ENCODE measurements at places on chromosomes 2 and 18.

GRCh38 chr2:218301176-218301819 lies 9.0 kb upstream of the TMBIM1 start:
- DNase-seq = peak; percentile 75

DNA sequence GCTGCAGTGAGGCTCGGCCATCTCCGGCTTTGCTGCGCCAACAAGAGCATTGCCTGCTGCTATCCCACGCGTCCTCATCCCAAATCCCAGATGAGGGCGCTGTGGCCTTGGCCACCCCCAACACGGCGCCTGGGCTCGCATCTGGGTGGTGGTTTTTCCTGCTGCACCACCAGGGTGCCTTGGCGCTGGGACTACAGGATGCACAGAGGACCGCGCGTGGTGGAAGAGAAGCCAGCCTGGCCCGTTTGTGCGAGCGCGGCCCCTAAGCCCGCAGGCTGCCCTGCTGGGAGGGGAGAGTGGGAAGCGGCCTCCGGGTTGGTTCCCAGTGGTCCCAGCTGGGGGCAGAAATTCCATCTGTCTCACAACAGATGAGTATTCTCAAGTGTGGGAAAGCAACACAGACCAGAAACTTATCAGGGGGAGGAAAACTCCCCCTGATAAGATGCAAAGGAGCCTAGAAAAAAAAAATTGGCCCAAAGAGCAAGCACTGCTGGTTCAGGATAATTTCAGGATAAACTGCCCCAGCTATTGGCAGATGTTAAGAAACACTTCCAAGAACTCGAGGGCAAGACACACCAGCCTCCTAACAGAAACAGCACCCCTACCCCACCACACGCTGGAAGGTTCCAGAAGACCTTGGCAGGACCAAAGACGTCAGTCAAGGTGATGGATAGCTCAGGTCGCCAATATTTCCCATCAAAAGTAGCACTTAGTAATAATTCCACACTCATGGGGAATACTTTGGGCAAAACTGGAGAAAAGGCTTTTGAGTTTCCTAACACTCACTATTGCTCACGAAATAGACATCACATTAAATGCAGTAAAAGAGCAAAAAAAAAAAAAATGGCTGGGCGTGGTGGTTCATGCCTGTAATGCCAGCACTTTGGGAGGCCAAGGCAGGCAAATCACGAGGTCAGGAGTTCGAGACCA lies 152.1 kb downstream of the PXDN start:
- peak; percentile 76 for DNase-seq

DNA sequence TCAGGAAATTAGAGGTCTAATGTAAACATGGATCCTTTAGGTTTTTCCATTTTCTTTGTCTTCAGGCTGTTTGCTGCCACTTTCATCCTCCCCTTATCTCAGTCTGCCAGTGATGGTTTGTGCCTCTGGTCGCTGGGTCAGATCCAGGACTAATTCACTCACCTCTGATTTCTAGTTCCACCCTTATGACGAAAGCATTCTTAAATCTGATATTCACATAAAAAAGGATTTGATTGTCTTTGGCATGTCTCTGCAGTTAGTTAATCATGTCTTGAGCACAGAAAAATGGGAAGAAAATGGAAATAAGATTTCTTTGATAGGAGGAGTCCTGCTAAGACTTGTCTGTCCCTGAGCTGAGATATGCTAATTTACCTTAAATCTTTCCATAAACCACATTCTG lies 4.6 kb downstream of the IL1RL1 start:
- no peak for DNase-seq

GRCh38 chr2:222256250-222256649 lies 42.5 kb downstream of the PAX3 start:
- no peak for DNase-seq

- no peak for DNase-seq
These were observed 74.7 kb downstream of the MERTK start for GRCh38 chr2:111972955-111973565.

GRCh38 chr18:42341423-42341822 lies 386.4 kb downstream of the PIK3C3 start:
- no peak for DNase-seq

DNA sequence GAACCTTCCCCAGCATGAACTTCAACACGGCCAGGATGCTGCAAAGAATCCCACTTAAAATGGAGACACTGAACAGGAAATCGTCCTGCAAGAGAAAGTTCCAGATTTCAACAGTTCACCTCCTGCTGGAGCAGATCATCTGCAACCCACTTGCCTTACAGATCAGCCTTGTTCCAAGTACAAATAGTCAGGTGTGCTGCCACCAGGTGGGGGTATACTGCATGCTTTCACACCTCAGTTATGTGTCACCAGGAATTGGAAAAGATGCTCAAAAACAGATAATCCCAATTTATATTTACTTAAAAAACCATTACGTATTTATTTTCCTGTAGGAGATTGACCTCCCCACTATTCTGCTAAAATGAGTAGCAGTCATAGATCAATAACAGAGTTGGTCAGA lies 212.3 kb downstream of the MGAT5 start:
- DNase-seq = no peak

- no peak for DNase-seq
These were observed 206.8 kb downstream of the OTX1 start for GRCh38 chr2:63257473-63257872.

Measured in kidney capillary endothelial cell (primary cell).